ENCODE measurements at places on chromosomes 6 and 20.

- DNase-seq = no peak
Observed at GRCh38 chr20:59811681-59812171, 121.7 kb downstream of the SYCP2 start.

GRCh38 chr20:1333462-1334369 is 4.8 kb upstream of the SDCBP2 start:
- no peak for DNase-seq

GRCh38 chr6:132362442-132363185 is 38.7 kb downstream of the MOXD1 start:
- DNase-seq = no peak

DNA sequence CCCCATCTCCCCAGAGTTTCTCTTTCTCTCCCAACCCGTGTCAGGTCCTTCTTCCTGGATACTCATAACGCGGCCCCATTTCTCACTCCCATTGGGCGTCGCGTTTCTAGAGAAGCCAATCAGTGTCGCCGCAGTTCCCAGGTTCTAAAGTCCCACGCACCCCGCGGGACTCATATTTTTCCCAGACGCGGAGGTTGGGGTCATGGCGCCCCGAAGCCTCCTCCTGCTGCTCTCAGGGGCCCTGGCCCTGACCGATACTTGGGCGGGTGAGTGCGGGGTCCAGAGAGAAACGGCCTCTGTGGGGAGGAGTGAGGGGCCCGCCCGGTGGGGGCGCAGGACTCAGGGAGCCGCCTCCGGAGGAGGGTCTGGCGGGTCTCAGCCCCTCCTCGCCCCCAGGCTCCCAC is at the start of gene HLA-F:
Gene HLA-F (plus strand): TSS at position 173 of the 404 bp plus-strand sequence. CDS start 30 bp downstream, at position 203.
- no peak for DNase-seq

DNA sequence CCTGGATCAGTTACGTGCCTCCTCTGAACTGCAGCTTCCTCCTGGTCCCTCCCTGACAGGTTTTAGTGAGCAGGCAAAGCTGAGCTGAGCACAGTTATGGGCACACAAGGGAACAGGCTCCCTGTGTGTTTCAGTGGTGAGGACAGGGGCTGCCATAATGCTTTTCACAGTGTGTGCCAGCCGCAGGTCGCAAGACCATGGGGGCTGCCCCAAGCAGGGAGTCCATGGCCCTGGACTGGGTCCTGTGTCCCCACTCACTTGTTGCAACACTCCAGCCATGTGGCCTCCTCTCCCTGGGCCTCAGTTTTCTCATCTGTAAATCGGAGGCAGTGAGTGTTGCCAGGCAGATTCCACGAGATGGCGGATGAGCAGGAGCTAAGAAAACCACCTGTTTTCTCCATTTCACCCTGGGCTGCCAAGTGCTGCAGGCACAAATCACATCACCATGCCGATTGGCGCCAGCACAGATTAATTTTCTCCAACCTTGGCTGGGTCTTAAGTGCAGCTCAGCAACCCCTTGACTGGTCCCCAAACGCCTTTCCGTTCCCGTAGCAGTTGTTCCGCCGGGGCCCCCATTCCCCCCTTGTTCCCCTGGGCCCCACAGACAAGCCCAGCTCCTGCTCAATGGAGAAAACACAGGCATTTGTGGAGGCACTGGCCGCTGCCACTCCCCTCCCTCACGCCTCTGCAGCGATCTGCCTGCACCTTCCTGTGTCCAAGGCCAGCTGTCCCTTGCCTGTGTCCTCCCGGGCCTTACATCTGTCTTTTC is 57.1 kb upstream of the NNAT start:
- DNase-seq = no peak

DNA sequence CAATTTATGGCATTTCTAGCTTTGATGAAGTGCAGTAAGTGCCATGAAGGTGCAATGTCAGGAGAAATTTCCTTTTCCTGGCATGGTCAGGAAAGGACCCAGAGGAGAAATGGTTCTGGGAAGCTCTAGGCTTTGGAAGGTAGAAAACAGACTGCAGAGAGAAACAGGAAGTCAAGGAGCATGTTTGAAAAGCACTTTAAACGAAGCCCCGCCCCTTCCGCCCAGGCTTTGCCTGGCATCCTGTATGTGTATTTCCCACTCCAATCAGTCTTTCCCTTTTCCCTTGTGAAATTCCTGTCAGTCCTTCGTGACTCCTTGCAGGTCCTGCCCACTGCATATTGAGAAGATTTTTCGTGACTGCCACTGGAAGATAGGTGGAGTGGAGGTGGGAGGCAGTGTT is 320.9 kb upstream of the SASH1 start:
- DNase-seq = no peak

GRCh38 chr20:61379898-61380544 is 128.0 kb downstream of the CDH4 start:
- no peak for DNase-seq

- DNase-seq = no peak
Observed at GRCh38 chr20:62575976-62576722, 66.2 kb upstream of the SLCO4A1 start.
